ENCODE measurements at places on chromosomes 2 and 18.

DNA sequence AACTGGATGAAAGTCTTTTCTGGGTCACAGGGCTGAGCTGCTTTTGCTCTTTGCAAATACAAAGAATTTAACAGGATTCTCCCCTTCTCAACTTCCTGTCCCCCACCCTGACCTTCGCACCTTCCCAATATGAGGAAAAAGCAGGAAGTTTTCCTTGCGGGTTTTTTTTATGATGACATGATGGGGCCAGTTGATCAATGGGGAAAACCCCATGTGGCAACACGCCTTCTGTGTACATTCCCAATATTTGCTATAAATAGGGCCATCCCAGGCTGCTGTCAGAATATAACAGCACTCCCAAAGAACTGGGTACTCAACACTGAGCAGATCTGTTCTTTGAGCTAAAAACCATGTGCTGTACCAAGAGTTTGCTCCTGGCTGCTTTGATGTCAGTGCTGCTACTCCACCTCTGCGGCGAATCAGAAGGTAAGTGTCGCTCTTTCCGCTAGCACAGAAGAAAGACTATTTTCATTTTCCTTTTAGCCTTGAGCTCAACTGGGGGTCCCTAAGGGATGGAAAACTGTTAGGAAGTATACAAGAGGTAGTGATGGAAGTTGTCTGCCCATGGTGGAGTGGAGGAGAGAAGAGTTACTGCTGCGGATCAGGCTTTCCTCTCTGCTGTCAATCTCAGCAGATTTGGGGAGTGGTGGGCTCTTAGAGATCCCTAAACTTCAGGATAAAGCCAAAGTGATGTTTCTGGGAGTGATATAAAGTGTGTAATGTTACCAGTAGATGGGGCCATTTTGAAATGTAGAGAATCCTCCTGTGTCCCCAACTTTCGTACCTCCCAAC is at the start of gene CCL20:
CCL20 (plus strand) TSS at position 281 of the 792 bp plus-strand sequence; CDS start at position 351, 70 bp downstream.
- no peak for DNase-seq

DNA sequence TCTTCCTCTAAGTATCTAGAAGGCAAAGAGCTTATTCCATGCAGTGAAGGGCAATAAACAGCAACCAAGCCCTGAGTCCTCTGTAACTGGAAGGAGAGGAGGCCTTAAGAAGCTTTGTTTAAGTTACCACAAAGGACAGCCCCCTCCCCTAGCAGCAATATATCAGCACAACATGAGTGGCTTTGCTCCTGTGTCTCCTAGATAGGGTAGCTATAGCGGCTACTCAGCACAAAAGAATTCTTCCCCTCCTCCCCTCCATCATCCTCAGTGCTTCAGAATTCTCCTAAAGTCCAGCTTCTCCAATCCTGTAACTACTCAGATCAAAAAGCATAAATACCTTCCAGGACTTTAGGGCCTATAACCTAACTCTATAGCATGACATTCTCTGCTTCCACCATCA is 16.5 kb downstream of the SUMO1 start:
- DNase-seq, result peak; percentile 62

GRCh38 chr2:134479696-134480330 is 225.9 kb downstream of the MGAT5 start:
- no peak for DNase-seq

GRCh38 chr2:176415174-176415895 is 146.1 kb downstream of the MTX2 start:
- no peak for DNase-seq

- peak; percentile 96 for DNase-seq
These were observed 270.3 kb downstream of the NEDD4L start for GRCh38 chr18:58314284-58314683.

DNA sequence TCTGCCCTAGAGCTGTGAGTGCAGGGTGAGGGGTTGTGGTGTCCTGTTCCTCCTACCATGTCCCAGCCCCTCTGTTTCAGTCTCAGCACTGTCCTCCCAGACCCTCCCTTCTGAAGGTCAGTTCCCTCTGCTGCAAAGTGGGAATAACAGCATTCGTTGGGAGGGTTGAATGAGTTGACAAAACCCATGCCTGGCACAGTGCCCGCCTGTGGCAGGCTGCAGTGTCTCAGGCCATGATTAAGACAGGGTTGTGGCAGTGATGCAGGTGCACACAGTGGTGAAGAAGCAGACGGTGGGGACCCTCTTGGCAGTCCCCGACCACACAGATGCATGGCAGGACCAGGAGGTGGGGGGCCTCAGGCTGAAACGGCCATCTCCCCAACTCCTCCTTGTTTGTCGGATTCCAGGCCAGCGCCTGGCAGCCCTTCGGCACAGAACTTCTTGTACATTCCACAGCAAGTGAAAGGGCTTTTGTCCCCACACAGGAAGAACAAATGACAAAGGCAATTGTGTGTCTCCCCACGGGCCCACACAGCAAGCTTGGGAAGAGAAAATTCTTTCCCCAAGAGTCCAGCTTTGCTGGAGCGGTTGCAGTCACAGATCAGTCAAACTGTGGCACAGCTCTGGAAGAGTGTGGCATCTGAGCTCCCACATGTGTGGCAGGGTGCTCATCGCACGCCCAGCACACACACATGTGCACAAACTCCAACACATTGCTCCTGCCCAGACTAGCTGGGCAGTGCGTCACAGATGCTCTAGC is 92.0 kb upstream of the MSH2 start:
- DNase-seq, result no peak

DNA sequence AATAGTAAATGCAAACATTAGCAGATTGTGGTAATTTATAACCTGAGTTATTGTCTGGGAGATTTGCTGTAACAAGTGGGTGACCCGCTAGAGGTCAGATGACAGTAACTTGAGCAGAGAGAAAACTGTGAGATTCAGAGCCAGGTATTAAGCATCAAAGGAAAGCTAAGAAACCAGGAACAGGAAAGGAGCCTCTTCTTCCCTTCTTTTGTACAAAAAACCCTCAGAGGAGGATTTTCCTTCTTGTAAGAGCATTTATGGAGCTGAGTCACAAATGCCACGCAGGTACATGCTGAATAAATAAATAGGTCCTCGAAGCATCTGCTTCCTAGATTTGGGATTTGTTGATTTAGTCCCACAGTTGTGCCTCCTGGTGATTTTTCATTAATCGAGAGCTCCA is 146.5 kb downstream of the SH3BP4 start:
- DNase-seq, result no peak

GRCh38 chr2:181841079-181841478 is 50.5 kb upstream of the ITPRID2 start:
- DNase-seq, result no peak

DNA sequence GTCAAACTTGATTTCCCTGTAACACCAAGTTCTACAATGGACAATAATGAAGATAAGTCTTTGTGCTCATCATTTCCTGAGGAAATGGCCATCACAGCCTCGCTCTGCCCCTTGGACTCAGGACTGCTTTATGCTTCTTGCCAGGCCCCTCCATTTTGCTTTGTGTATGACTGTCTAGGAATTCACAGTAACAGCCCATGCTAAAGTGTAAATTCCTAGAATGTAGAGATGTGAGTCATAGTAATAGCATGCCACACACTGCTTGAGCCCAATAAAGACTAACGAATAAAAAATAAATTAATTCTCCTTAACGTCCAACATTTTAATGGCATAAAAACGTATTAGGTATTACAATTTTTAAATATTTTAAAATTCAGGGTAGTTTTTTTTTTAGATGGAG is 226.5 kb downstream of the PID1 start:
- DNase-seq, result peak; percentile 32

- no peak for DNase-seq
These were observed 422.7 kb downstream of the TGIF1 start for GRCh38 chr18:3872641-3873040.

DNA sequence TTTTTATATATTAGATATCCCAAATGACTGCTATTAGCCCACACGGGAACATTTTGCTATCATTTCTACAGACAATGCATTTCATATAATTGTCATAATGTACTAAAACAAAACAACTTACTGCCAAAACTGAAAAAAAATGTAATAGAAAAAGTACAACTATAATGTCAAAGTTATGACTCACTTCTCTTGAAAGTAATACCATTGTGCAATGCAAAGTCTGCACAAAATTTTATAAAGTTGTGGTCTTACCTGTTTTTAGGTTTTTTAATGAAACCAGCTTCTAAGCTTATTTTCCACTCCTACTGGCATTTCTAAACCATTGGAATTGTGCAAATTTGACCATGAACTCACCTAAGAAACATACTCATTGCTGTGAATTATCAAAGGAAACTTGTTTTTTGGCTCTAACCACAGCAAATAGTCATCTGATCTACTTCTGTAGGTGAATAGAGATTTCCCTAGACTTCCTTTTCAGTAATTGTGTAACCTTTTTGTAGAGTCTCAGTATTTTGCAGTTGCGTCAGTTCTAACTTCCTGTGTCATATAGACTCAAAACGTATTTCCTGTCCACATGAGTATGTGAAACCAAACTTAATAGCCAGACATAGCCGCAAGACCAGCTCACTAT is 31.9 kb upstream of the TFPI start:
- DNase-seq, result peak; percentile 24

- DNase-seq, result peak; percentile 72
These were observed 106.9 kb upstream of the ITGB6 start for GRCh38 chr2:160306985-160307384.

DNA sequence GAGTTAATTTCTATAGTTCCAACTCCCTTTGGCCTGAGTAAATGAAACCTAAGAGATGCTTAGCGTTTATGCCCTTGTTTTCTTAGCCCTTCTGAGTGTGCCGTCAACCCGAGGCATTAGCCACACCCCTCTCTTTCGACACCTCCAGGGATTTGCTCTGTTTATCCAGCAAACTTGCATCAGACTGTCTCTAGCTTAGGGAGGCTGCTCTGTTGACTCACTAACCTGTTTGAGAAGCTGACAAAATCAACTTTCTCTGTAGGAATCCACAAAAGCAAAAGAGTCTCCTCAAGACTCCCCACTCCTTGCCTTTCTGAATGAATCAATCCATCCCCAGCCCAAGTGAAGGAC is 317.6 kb downstream of the TNS1 start:
- peak; percentile 92 for DNase-seq

GRCh38 chr2:179751163-179751809 is 110.1 kb downstream of the ZNF385B start:
- DNase-seq, result peak; percentile 18

DNA sequence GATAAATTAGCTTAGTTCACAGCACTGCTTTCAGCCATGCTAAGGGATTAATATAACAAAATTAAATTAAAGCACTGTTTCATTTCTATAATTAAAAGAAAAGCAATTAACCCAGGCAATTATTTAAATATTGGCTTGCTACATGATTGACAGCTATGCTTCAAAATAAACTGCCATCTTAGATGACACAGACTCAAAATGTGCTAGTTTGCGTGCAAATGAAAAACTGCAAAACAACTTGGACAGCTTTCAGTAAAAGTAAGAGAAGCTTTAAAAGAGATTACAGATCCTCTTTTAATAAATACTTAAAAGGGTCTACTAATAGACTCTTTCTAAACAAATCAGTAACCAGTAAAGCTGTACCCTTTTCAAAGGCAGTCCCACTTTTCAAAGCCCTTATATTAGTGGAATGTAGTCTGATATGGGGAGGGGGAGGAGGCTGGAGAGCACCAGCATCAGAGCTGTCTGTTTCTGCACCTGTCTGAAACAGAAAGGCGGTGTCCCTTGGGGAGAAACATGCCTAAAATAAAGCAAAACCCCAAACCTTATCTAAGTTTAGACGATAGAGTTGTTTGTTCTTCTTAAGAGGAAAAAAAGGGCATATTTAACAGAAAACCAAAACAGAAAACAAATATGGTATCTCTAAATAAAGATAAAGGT is 20.8 kb downstream of the EIF2AK3 start:
- DNase-seq, result no peak

- no peak for DNase-seq
These were observed 38.8 kb downstream of the ADAM23 start for GRCh38 chr2:206482123-206482522.

DNA sequence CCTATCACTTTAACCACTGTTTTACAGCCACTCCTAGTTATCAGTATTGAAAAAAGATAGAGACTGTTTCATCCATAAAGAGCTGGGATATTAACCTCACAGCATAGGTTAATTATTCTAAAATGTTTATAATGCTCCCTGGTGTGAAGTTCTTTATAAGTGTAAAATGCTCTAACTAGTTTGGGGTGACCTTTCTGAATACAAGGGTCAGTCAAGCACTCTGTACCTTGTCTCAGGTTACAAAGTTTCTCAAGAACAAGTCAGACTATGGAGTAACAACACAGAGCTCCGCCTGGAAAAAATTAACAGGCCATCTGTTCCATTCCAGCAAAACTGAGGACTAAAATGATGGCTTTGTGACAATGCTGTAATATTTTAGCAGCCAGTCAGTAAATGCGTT is 107.4 kb downstream of the NOL4 start:
- no peak for DNase-seq

DNA sequence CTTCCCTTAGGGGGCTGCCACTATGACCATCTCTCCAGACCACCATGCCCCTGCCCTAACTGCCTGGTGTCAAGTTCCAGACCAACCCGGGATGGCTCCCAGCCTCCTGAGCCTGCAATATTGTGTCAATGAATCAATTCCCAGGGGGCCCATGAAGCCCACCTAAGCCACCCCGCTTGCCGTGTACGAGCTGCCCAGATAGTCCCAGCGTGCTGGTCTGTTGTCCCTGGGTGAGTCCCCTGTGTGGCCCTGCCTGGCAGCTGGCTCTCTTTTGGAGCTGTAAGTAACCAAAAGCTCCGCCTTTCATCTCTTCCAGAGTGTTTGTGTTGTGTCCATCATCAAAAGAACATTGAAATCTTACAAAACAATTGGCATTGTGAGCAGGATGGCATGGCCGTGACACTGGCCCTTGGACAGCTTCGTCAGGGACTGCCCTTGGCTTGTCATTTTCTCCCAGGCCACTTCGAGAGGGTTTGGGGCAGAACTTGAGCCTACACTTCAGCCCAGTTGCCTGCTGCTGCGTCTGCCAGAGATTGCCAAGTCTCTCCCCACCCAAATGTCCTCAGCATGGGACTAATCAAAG is 11.3 kb upstream of the MAL start:
- DNase-seq, result no peak

DNA sequence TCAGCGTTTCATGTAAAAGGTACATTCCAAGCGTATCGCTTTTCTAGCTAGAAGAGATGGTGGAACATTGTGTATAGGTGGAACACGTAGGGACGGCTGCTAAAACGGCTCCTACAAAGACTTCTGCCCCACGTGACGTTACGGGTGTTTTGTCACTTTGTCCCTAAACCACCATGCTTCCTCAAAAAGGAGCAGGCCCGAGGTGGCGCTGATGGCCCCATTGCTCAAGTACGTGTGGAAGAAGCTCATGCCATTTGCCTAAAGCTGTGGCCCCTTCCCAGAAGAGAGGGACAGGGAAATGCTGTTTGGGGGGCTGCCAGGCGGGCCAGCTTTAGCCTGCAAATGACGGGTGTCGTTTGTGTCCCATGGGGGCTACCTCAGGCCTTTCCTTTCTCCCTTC is 72.7 kb downstream of the TMEM247 start:
- no peak for DNase-seq

DNA sequence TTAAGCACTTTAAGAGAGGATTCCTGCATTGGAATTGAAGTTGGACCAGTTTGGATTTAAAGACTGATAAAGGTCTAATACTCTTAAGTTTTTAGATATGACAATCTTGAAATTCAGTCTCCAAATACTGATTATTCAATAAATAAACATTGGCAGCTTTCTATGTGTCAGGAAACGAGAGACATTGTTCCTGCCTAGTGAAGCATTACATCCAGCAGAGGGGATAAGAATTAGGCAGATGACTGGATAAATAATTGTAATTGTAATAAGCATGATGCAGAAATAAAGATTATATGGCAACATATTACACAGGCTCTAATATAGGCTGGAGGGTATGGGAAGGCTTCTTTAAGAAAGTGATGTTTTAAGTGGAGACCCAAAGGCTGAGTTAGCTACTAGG is 226.5 kb upstream of the MMADHC start:
- no peak for DNase-seq
